ENCODE measurements at places on chromosomes 5 and 9. TPM values are rescaled to one million over a fixed set of nuclear protein-coding genes. Genes with fewer than 3 reads are reported as not detected.

DNA sequence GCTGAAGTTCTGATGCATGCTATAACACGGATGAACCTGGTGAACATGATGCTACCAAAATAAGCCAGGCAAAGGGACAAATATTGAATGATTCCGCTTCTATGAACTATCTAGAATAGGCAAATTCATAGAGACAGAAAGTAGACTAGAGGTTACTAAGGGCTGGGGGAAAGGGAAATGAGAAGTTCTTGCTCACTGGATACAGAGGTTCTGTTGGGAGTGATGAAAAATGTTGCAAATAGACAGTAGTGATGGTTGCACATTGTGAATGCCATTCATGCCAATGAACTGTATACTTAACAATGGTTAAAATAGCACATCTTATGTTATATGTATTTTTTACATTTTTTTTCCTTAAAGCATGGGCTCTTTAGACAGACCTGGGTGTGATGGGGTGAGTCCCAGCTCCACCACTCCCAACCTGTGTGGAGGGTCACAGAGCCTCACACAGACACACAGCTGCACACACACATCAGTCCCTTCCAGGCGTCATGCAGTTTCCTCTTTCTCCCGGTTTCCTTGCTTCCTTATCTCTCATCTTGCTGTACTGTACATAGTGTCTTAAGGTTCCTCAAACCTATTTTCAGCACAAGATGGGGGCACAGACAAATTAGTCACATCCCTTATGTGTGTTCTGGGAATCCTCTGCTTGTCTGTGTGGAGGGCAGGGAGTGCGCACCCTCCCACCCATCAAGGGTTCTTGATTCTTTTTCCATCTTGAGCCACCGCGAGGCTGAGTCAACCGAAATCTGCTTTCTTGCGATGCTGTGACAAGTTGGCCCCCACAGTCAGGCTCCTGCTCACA lies 192.9 kb downstream of the CRB2 start:
- no peak for DNase-seq

DNA sequence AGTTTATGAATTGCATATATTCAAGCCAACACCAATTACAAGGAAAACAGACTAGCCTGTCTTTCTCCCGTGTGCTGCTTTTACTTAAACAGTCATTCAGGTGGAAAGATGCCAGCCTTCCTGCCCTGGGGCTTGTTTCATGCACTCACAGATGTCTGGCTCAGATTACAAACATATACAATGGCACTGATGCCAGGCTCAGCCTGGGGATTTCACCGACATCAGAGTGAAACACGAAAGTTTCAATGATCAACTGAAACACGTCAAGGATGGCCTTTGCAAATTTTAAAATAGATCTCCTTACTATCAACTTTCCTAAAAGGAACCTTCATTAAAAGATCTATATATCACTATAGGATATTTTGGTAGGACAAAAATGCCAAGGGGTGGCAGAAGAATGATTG lies 1576.5 kb downstream of the EFNA5 start:
- DNase-seq = peak; percentile 36

GRCh38 chr5:7878381-7878873 lies 9.5 kb downstream of the MTRR start:
- DNase-seq = no peak

DNA sequence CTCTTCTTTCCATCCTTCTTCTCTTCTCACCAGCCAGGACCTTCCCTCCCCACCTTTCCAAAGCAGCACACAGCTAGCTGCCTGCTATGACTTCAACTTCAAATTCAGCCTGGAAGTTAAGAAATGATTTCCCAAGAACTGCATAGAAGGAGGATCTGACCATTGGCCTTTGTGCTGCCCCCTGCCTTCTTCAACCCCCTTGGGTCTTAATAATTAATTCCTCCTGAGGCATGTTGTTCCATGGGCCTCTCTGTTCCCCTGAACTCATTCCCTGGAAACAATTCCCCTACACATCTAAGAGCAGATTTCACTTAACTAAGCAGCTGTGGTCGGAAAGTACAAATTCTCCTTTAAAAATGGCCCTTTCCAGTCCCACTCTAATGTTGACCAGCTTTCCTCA lies 62.4 kb downstream of the ADAMTS12 start:
- DNase-seq = no peak

The CARD6 gene
- polyA plus RNA-seq = 4.4 TPM
